Sciatic nerve (tissue), 2 donors: ENCODE measurements at places on chromosomes 4 and X. TPM values are rescaled to one million over a fixed set of nuclear protein-coding genes. Genes with fewer than 3 reads are reported as not detected.

GRCh38 chr4:146550161-146550560 lies 28.4 kb upstream of the SLC10A7 start:
- DNase-seq, result no peak

GRCh38 chrX:128436397-128437103 lies 384.3 kb upstream of the ACTRT1 start:
- no peak for DNase-seq

DNA sequence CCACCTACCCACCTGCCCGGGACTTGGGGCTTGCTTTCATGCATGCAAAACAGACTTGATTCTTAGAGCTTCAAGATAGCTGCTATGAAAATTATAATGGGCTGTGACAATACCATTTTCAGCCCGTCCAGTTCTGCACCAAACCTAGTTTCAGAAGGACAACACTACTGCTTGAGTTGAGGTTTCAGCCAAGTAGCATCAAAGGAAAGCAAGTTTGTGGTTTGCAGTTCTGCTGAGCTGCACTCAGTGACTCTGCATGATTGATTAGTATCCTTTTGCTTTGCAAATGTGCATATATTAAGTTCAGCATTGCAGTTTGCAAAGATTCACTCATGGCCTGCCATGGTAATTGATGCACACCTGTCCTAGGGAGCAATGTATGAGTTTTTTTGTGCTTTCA lies 442.7 kb downstream of the RPA4 start:
- DNase-seq, result no peak

DNA sequence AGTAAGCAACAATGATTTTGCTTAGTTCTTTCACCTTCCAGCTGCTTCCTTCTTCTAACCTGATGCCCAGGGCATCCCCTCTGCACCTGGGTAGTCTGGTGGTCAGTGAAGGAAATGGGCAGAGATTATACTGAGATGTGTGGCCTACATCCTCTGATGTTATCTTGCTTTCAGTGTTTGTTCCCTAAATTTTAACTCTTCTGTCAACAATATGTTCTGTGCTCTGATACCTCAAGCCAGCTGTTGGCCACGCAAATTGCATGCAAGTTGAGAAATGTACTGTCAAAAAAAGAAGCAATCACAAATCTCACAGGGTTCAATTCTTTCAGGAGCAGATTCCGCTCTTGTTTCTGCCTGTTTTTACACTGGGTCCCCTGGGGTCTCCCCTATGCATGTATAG lies 73.8 kb downstream of the FBXW7 start:
- DNase-seq, result no peak

DNA sequence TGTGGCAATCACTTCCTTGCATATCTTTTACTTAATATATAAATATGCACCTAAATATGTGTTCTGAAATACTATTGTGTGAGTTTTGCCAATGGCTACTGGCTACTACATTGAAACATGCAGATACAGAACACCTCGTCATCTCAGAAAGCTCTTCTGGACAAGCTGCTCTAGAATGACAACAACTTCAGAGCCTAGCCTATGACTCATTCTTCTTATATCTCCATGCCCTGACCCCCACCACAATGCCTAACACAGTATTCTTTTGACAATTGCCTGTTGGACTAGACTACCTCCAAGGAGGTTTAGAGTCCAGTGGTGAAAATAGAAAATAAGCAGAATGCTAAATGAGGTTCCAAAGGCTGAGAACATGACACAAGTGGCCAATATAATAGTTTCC lies 17.6 kb upstream of the DMP1 start:
- no peak for DNase-seq

DNA sequence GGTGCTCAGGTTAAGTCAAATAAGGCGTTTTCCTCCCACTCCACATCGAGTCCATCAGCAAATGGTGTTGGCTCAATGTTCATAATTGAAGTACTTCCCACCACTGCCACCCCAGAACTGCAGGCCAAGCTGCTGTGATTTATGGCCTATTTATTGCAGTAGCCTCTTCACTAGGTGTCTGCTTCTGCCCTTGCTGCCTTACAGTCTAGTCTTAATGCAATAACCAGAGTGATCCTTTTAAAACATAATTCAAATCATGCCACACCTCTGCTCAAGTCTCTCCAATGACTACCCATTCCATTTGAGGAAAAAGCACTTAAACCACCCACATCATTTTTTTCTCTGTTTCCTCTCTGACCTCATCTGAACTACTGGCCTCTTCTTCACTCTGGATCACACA lies 220.3 kb downstream of the KCNIP4 start:
- no peak for DNase-seq

- DNase-seq, result no peak
These were observed 92.6 kb downstream of the ASB9 start for GRCh38 chrX:15177316-15177715.

- DNase-seq, result no peak
These were observed 15.2 kb upstream of the CLOCK start for GRCh38 chr4:55561889-55562288.

- no peak for DNase-seq
These were observed 79.7 kb upstream of the VEGFC start for GRCh38 chr4:176872461-176872860.

DNA sequence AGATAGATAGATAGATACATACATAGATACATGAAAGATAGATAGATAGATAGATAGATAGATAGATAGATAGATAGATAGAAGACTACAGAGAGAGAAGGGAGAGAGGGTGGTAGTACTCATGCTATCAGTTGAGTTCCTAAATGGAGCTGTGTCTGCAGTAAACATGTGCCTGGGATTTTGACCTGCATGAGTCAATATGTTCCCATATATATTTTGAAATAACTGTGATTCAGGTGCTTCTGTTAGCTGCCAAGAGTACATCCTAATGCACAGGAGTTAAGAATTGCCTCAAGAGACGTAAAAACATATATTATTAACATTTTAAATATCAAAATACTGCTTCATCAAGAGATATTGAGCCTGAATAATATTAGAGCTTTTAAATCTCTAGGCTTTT lies 379.4 kb downstream of the GRXCR1 start:
- DNase-seq, result no peak

DNA sequence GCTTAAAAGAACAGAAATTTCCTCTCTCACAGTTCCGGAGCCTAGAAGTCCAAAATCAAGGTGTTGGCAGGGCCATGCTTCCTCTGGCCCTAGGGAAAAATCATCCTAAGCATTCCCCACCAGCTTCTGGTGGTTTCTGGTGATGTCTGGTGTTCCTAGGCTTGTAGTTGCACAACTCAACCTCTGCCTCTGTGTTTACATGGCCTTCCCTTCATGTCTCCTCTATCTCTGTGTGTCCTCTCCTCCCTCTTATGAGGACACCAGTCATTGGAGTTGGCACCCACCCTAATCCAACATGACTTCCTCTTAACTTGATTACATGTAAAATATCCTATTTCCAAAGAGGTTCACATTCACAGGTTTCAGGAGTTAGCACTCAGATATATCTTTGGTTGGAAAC lies 15.4 kb downstream of the LRP2BP start:
- DNase-seq, result no peak

GRCh38 chr4:54392479-54392878 lies 163.4 kb downstream of the PDGFRA start:
- no peak for DNase-seq

GRCh38 chr4:85779165-85779564 lies 304.2 kb downstream of the ARHGAP24 start:
- DNase-seq, result no peak

- DNase-seq, result no peak
These were observed 13.5 kb downstream of the EFNB1 start for GRCh38 chrX:68842351-68842750.

The CLGN gene
- total RNA-seq, result 2.1 TPM

The RBM47 gene
- 21.0 TPM for total RNA-seq

The BRS3 gene
- total RNA-seq, result not detected

The HPGDS gene
- 4.7 TPM for total RNA-seq

The UGT2B11 gene
- not detected for total RNA-seq

The USP51 gene
- total RNA-seq, result 3.6 TPM

The SFRP2 gene
- total RNA-seq, result 126 TPM

The CSAG1 gene
- not detected for total RNA-seq

The ADRA2C gene
- 4.8 TPM for total RNA-seq
